Left forelimb (tissue), 1 donor: ENCODE measurements at places on chromosomes 3 and 15.

- DNase-seq: no peak
These were observed 81.1 kb downstream of the MEGF11 start for GRCh38 chr15:66172324-66172980.

DNA sequence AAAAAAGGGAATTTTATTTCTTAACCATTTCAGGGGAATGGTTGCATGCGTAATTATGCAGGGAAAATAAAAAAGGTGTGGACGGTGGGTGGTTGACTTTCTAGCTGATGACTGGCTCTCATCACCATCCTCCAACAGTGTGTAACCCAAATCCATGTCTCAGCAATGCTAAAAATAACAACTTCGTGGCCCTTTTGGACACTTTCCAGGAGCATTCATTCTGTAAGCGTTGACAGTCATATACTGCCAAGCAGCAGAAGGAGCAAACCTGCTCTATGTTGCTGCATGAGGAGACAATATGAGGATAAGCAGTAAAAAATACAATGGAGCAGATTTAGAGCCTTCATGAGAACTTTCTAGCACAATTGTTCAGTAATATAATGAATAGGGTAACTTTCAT lies 189.1 kb downstream of the ANXA2 start:
- DNase-seq: no peak

GRCh38 chr3:28399206-28399605 lies 50.6 kb upstream of the AZI2 start:
- no peak for DNase-seq

DNA sequence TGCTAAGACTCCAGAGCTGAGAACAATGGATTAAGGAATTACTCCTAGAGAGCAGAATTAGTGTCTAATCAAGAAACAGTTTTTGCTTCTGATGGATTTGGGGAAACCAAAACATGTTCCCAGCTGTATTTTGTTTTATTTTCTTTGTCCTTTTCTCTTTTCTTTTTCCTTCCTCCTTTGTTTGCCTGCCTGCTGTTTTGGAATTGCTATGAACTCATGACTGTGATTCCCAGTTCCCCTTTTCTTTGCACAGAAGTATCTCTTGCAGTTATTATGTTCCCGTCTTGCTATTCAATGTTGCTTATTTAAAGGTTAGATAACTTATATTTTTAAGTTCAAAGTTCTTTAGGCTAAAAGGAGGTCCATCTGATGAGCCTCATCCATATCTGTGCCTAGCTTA lies 77.0 kb upstream of the GBE1 start:
- DNase-seq: no peak

DNA sequence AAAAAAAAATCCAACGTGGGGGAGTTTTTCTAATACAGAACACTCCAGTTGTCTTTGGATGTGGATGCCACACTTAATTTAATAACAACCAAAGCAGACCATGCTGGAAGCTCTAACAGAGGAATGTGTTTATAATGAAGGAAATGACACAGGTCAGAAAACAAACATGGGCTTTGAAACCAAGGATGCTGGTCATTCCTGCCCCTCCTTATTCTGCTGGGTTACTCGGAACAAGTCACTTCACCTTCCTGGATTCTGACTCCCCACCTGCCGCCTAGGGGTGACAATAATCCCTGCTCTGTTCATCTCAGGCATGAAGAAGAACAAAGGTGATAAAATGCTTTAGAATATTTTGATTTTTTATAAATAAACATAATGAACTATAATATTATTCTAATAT lies 240.9 kb upstream of the ADAMTS9 start:
- DNase-seq: no peak

- no peak for DNase-seq
These were observed 26.8 kb downstream of the PAQR5 start for GRCh38 chr15:69325456-69325971.

GRCh38 chr3:148042663-148043445 lies 633.7 kb downstream of the ZIC1 start:
- no peak for DNase-seq

- peak; percentile 63 for DNase-seq
These were observed 31.8 kb upstream of the SMAD3 start for GRCh38 chr15:67033571-67034044.

- no peak for DNase-seq
These were observed 33.7 kb downstream of the SYNM start for GRCh38 chr15:99138491-99138982.

- no peak for DNase-seq
These were observed 48.1 kb upstream of the EPHA3 start for GRCh38 chr3:89059211-89059925.

GRCh38 chr3:194683380-194683779 lies 2.3 kb upstream of the FAM43A start:
- no peak for DNase-seq

DNA sequence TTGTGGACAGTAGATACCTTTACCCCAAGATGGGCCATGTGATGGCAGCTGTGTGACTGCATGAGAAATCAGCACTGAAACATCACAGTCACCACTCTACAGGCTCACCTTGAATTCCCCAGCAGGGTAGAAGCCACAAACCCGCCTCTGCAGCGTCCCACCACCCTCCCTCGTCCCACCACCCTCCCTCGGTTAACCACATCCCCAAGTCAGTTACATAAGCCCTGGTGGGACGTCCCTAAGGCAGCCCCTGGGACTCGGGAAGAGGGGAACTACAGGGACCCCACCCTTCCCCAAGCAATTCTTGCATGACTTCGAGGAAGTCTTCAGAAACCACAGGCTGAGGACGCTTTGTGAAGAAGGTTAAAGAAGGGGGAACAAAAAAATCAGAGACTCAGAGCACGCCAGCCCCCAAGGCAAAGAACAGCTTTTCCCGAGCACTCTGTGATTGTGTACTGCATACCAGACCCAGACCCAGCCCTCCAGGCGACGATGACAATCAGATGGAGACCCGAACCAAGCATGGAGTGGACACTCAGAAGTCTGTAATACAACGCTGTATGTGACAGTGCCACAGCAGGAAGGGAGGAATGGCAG lies 60.5 kb downstream of the SH3BP5 start:
- no peak for DNase-seq

- DNase-seq: no peak
These were observed 11.3 kb upstream of the UBE3A start for GRCh38 chr15:25450163-25450562.

DNA sequence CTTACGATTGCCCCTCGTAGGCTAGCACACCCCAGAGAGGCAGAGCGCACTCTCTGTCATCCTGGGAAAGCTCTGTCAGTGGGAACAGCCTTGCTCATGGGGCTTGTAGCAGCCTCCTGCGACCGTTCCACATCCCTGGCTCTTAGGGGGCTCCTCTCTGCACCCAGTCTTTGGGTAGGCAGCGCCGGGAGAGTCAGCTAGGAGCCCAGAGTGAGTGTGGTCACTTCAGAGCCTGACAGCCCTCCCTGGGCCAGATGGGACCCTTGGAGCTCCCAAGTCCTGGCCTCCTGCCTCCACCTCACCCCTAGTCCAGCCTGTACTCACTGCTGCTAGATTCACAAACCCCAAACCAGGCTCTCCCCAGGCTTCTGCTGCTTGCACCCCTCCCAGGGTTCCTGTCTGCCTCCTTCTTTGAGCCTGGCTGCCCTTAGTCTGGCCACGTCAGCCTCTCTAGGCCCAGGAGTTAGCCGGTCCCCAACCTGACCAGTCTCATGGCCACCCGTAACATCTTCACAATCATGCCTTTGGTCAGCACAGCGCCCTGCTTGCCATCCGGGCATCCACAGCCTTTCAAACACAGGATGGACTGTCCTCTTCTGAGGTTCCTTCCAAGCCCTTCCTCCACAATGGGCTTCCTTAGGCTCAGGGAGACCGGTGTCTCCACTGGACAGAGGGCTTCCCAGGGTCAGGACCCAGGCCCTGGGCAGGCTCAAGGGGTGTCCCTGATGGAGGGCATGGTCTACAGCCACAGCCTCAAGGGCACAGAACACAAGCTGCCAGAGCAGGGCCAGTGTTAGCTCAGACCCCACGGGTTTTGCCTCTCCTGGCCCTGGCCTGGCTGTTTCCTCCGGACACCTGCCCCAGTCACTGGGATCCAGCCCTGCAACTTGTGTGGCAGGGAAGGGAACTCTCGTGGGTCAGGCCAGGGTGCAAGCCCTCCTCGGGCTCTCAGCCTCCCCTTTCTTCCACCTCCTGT lies 4.6 kb downstream of the ACSBG1 start:
- peak; percentile 44 for DNase-seq

- DNase-seq: no peak
These were observed at the start of gene CDV3 for GRCh38 chr3:133573629-133574194. Gene CDV3 (plus strand): TSS chr3:133573686. CDS start chr3:133574045, 359 bp downstream.

DNA sequence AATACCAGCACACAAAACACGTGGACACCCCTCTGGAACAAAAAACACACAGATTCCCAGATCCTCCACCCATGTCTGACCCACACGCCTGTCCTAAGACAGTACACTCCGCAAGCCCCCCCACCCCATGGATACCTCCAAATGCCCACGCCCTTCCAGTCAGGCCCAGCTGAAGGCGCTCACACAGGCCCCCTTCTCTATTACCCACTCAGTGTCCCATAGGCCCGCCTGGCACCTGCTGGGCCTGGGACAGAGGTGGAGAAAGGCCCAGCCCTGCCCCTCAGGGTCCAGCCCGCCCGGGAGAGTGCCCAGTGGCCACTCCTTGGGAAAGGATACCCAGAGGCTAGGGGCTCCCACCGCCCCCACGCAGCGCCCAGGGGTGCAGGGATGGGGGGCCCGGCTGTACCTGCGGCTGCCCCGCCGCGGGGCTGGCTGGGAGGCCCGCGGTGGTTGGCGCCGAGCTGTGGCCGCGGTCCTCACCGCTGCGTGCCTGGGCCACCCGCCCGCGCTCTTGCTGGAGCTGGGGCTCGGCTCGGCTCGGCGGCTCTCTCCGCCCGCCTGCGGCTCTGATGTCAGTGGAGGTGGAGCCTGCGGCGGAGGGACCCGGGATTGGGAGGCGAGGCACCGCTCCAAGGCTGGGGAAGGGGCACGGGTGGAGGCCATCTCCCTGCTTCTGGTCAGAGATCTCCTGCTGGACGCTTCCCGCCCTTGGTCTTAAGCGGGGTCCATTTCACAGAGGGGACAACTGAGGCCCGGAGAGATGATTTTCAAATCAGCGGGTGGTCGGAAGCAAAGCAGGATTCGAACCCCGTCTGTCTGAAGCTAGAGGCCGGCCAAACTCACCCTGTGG lies at the start of gene CAMK1:
Gene CAMK1 (minus strand): TSS at position 522 of the 850 bp plus-strand sequence. CDS start 2,198 bp downstream, outside the sequence.
- peak; percentile 88 for DNase-seq

DNA sequence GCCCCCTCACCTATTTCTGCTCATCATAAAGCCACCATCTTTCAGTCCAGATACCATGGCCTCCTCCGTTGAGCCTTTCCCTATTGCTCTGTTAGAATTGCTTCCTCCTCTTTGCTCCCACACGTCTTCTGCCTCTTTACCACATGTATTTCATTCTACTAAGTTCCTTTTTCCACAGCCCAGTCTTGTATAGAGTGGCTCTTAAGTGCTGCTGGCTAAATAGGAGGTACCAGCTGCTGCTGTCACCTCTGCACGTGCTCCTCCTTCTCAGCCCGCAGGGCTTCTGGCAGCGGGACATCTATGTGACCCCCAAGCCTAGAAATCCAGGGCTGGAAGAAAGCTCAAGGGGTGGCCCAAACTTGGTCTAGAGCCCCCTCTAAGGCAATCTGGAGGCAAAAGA lies 38.8 kb upstream of the PLXND1 start:
- no peak for DNase-seq

GRCh38 chr15:76236350-76236749 lies 74.9 kb downstream of the ETFA start:
- DNase-seq: no peak

GRCh38 chr3:114892131-114892879 lies 254.8 kb downstream of the ZBTB20 start:
- no peak for DNase-seq

DNA sequence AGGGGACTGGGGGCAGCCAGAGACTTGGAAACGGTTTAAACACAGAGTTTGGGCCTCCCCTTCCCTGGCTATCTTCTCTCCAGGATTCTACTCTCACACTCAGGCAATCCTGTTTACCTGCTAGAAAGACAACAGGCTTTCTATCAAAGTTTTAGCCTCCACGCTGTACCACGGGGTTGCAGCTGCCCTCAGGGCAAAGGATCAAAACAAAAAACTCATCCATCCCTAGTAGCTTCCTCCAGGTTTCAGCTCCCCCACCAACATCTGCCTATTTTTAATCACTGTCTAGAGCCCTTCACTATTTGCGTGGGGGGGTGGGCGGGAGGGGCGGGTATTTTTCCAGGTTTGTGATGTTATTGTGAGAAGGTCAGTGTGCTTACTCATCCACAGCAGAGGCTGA lies 286.8 kb upstream of the TRIM42 start:
- DNase-seq: no peak

- DNase-seq: no peak
These were observed 29.8 kb downstream of the ALS2CL start for GRCh38 chr3:46663591-46664135.

DNA sequence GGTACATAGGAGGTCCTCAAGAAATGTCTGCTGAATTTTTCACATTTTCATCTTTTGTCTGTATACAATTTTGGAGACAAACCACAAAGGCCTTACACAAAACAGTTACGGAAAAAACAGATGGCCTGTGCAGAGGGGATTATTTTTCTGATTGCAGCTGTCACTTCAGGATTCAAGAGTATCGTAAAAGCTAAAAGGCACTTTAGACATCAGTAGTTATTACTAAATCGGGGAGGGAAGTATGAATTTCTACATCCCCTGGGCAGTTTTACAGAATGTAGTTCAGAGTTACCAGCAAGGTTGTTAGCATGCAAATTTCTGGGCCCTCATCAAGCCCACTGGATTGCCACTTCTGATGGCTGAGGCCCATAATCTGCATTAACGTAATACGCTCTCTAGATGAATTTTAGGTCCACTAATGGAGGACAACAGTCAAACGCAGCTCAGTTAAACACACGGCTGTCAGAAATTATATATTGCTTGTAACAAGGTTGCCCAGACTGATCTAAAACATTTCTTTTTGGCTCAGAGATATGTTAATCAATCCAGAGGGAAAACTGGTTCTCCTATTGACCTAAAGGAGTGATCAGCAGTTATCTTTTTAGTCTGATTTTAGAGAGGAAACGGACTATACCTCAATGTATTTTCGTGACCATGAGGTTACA lies 1.1 kb downstream of the RIOX2 start:
- DNase-seq: no peak

DNA sequence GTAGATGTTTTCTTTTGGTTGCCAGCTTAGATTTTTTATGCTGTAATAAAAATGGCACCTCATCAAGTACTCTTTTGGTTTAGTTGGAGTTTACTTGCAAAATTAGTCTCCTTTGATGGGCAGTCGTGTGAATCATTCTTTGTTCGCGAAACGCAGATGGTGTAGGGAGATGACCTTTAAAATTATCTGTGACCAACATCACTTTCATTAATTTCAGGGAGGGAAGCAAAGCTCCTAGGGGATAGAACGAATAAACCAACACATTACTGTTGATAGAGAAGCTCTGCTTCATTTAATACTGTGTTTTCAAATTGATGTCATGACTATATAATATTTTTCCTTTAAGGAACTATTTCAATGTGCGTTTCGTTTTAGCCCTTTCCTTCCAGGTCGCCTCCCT lies 67.4 kb downstream of the USP13 start:
- DNase-seq: no peak

GRCh38 chr15:62344806-62345539 lies 179.9 kb upstream of the C2CD4B start:
- no peak for DNase-seq

- DNase-seq: peak; percentile 78
These were observed 17.2 kb downstream of the PLXNA1 start for GRCh38 chr3:127000119-127000518.
